ENCODE measurements at places on chromosomes 13 and 19. TPM values are rescaled to one million over a fixed set of nuclear protein-coding genes. Genes with fewer than 3 reads are reported as not detected.

- no peak for DNase-seq
Observed at GRCh38 chr13:45119469-45119990, 780 bp upstream of the GTF2F2 start.

The VSTM1 gene
- total RNA-seq = 0.75 TPM

- no peak for DNase-seq
Observed at GRCh38 chr19:10553943-10554381, 10.3 kb downstream of the ATG4D start.

GRCh38 chr13:37143911-37144310, 38.4 kb upstream of the CSNK1A1L start:
- DNase-seq = no peak

GRCh38 chr19:277581-278165, 13.5 kb downstream of the PLPP2 start:
- no peak for DNase-seq

- no peak for DNase-seq
Observed at GRCh38 chr13:113553511-113554332, 30.8 kb upstream of the TFDP1 start.

The USP12 gene
- 18.4 TPM for total RNA-seq

- DNase-seq = no peak
Observed at GRCh38 chr13:109939180-109939579, 152.8 kb upstream of the IRS2 start.

The PGLYRP2 gene
- total RNA-seq = not detected

- DNase-seq = no peak
Observed at GRCh38 chr13:32734511-32734910, 148.3 kb downstream of the PDS5B start.

The MAN2B1 gene
- 64.2 TPM for total RNA-seq

DNA sequence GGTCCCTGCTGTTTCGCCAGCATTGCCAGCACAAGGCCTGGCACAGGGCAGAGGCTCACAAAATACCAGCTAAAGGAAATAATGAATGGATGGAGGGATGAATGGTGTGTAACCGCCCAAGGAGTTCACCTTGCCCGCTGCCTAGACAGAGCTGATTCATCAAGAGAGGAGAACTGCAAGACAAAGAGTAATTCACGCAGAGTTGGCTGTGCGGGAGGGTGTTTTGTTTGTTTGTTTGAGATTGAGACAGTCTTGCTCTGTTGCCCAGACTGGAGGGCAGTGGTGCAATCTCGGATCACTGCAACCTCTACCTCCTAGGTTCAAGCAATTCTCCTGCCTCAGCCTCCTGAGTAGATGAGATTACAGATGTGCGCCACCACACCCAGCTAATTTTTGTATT, 3.0 kb downstream of the OPA3 start:
- DNase-seq = no peak

The LYPD3 gene
- total RNA-seq = 0.98 TPM

The CAPN12 gene
- 0.51 TPM for total RNA-seq

The ACP7 gene
- total RNA-seq = 0.22 TPM

- no peak for DNase-seq
Observed at GRCh38 chr19:6278740-6279619, 795 bp downstream of the MLLT1 start.

DNA sequence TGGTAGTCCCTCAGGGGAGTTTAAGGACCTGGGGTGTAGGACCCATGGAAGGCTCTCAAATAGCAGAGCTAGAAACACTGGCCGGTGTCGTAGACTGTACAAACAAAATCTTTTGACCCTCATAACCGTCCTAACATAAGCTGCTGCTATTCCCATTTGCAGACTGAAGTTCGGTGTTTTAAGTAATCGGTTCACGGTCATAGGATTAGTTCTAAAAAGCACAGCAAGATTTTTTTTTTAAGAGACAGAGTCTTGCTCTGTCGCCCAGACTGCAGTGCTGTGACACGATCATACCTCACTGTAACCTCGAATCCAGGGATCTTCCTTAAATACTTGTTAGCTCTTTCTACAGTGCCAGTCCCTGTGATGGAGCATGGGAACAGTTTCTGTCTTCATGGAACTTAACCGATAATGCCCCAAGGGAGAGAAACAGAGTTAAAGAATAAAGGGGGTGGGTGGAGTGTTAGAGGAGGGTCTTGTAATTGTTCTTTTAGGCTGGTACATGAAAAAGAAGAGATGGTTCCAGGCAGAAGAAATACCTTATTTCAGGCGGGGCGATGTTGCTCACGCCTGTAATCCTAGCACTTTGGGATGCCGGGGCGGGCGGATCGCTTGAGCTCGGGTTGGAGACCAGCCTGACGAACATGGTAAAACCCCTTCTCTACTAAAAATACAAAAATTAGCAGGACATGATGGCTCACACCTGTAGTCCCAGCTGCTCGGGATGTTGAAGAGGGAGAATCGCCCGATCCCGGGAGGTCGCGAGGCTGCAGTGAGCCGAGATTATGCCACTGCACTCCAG, 475 bp upstream of the ZC3H4 start:
- no peak for DNase-seq

DNA sequence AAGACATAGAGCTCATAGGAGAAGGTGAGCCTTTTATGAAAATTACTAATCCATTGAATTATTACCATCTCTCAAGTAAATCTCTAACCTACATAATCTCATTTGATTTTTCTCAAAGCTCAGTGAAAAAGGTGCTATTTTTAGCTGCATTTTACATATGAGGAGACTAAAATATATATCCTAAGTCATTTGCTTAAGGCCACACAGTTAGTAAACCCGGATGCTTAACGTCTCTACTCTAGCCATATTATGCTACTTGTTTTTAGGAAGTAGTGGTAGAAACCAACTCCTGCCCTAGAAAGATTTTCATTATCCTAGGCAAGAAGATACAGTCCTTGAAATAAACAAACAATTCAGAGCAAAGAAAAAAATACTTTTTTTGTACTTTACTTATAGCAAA, 108.9 kb downstream of the RBM26 start:
- no peak for DNase-seq

The LIN37 gene
- total RNA-seq = 12.7 TPM

The ZNF556 gene
- 0.06 TPM for total RNA-seq

The METTL21C gene
- not detected for total RNA-seq

The SBK3 gene
- 0.23 TPM for total RNA-seq

- DNase-seq = no peak
Observed at GRCh38 chr19:7520131-7521051, 2.0 kb upstream of the MCOLN1 start.

The SULT2A1 gene
- total RNA-seq = not detected

The SLC46A3 gene
- 1.2 TPM for total RNA-seq

DNA sequence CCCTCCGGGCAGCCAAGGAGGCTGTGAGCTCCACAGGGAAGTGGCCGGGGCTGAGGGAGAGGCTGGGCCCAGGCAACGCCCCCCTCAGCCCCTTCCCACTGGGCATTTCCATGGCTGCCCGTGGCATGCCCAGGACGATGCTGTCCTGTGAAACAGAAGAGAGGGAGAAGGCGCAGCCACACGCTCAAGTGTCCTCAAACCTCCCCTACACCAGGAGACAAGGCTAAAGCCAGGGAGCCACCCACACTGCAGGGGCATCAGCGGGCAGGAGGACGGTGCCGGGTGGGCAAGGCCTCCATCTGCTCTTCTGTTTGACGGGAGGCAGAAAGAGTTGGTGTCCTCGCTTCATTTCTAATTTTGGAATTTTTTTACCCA, 14.2 kb upstream of the PROZ start:
- no peak for DNase-seq

- no peak for DNase-seq
Observed at GRCh38 chr13:21670006-21670882, 629 bp upstream of the FGF9 start.

The FPR3 gene
- total RNA-seq = not detected

The ONECUT3 gene
- total RNA-seq = not detected

DNA sequence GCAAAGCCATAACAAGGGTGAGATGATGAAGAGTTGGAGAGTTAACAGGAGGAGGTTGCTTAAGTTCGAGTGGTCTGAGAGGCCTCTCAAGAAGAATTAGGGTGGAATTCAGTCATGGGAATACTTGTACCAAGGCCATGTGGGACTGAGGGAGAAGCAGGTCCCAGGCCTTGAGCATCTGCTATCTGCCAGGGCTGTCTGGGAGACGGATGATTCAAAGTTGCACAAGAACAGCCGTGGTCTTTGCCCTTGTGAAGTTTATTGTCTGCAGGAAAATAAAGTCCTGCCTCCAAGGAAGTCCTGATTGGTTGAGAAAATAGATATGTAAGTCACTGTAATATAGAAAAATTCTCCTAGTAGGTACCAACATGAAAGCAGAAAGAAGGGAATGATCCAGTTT, 178.8 kb upstream of the RFC3 start:
- DNase-seq = no peak

DNA sequence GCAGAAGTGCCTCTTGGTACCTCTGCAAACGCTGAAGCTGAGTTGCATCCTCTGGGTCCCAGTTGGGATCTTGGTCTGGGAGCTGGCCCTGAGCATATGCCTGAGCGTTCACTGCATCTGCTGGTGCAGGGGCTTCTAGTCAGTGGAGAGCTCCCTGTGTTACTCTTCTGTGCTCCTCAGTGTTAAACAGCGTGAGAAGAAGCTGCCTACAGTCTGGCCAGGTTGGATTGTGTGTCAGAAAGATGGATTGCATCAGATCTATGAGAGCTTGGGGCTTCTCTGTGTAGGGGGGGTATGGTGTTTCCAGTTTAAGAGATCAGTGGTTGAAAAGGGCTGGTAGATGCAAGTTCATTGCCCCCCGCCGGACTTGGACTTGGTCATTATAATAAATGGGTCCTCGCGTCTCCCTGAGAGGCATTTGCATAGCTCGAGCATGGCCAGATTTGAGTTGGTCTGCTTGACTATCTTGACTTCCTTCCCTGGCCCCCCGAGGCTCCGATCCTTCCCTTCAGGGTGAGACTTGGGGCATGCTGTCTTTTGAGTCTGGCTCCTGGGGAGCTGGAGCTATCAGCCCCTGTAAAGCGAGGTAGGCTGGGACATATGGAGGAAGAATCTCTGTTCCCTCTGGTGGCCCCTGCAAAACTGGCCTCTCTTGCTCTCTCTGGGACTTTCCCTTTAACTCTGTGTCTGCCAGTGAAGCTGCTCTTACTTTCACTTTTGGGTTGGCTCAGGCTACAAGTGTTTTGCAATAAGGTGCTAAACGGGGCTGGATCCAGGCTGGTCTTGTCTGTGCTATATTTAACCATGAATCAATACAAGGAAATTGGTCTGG, 52.9 kb downstream of the OR10H4 start:
- no peak for DNase-seq

The FFAR2 gene
- not detected for total RNA-seq

DNA sequence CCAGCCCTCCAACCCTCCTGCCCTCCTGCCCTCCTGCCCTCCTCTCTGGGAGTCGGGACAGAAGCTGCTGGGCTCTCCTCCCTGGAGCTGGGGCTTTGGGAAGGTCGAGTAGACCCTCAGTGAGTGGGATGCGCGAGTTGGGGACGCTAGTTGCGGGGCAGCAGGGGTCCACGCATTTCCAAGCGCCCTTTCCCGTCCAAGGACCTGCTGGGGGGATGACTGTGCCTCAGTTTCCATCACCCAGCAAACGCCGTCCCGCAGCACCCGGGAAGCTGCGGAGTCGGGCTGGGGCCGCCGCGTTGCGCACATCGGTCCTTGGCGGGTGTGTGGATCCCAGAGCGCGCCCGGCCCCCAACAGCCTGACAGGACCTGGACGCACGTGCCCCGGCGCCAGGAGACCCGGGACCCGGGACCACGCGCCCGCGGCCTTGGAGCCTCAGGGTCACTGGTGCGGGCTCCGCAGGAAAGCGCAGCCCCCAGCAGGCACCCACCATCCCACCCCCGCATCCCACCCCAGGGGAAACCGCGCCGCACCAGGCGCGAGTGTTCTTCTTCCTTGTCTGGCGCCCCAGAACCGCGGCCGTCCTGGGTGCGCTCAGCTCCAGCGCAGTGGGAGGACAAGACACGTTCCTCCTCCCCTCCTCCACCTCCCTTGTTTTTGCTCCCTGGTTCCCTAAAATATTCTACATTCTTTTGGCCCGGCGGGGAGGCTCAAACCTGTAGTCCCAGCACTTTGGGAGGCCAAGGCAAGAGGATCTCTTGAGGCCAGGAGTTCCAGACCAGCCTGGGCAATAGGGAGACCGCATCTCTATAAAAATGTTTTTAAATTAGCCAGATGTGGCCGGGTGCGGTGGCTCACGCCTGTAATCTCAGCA, 9.2 kb downstream of the ONECUT3 start:
- no peak for DNase-seq

The KCTD12 gene
- total RNA-seq = 4.1 TPM

DNA sequence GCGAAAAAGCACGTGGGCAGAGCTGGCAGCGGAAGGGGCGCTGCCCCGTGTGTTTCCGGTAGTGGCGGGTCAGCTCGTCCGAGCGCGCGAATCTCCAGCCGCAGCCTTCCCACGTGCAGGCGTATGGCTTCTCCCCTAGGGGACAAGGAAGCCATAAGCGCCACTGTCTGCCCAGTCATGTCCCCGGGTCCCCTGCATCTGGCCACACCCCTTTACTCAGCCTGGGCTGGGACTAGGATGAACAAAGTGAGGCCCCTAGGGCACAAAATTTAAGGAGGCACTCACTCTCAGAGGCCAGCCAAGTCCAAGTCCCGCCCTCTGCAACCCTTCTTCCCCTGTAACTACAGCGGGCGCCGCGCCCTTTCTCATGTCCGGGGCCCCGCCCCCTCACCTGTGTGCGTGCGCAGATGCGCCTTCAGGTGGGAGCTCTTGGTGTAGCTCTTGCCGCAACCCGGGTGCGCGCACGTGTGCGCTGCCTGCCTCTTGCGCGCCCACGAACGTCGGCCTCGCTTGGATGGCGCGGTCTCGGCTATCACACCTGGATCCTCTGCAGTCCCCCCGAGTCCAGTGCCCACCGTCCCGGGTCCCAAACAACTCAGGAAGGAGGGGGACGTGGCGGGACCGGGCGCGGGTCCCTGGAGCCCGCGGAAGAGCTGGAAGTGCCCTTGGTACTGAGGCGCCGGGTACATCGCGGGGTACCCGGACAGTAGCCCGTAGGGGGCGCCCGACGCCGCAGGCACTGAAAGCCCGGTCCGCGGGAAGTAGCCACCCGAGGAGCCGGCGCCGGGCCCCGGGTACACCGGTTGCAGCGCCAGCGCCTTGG, 1.9 kb downstream of the KLF1 start:
- DNase-seq = no peak

The APOC4 gene
- not detected for total RNA-seq

DNA sequence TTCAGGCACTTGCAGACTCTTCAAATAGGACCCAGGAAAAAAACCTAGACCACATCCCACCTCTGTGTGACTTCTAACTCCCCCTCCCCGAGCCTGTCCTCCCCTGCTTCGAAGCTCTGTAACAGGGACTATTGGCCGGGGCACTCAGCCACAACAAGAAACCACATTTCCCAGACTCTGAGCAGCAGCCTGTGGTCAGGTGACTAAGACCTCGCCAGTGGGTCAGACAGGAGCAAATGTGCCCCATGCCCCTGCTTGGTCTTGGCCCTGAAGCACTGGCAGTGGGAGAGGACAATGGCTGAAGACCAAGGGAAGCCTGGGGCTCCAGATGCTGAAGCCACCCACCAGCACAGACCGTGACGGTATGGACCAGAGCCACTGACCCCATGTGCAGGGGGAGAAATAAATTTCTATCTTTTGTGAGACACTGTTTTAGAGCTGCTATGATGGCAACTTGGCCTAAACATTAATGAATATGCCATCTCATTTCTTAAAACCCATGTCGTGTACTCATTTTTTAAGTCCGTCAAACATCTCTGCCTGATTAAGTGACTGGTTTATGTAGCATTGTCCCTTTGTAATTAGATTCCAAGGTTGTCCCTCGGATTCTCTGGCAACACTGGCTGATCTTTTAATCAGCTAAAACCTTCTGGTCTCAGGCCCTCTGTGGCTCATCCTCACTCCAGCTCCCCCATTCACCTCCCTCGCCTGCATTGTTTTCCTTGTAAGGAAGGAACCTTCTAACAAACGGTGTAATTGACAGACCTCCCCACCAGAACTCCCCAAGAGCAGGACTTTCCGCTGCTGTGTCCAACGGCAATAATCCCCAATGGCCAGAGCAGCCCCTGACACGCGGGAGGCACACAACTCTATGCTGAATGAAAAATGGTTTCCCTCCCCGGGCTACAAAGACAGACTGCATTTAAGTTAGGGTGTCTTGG, 98.4 kb downstream of the STK24 start:
- DNase-seq = no peak
